Karpas-422 (cell line): ENCODE measurements at places on chromosomes 2 and 18. TPM values are rescaled to one million over a fixed set of nuclear protein-coding genes. Genes with fewer than 3 reads are reported as not detected.
A peak's percentile ranks its signal among the peaks of the same experiment; 100 is the strongest.

The GCA gene
- total RNA-seq = 0.11 TPM in 1 of 2 replicates, not detected in the other

The PLCD4 gene
- 0.43 TPM in 1 of 2 replicates, not detected in the other for total RNA-seq

The LCT gene
- total RNA-seq = 0.14 and 0.19 TPM in 2 replicates

The SP110 gene
- 30.8 and 60.6 TPM in 2 replicates for total RNA-seq

The PRKAG3 gene
- total RNA-seq = not detected in 2 replicates

The HOXD1 gene
- not detected in 2 replicates for total RNA-seq

- H3K27ac ChIP-seq = no peak overlapping the region
- peak; percentile 78 for DNase-seq
- H3K4me1 ChIP-seq = peaks cover 21% of the 10 kb centered on the region
- H3K4me3 ChIP-seq = peak overlapping the region; percentile 15
- no peaks in the 10 kb centered on the region for H3K36me3 ChIP-seq
- H3K27me3 ChIP-seq = no peaks in the 10 kb centered on the region
These were observed 399.3 kb downstream of the LRATD1 start for GRCh38 chr2:15031745-15032240.

GRCh38 chr2:74708296-74708695 lies 54.2 kb downstream of the SEMA4F start:
- DNase-seq = no peak
- no peaks in the 10 kb centered on the region for H3K27me3 ChIP-seq
- no peaks in the 10 kb centered on the region for H3K36me3 ChIP-seq
- H3K27ac ChIP-seq = no peak overlapping the region
- no peaks in the 10 kb centered on the region for H3K4me1 ChIP-seq

GRCh38 chr2:15874321-15874720 lies 66.0 kb upstream of the MYCN start:
- no peaks in the 10 kb centered on the region for H3K36me3 ChIP-seq
- DNase-seq = no peak
- H3K4me3 ChIP-seq = no peak overlapping the region
- no peaks in the 10 kb centered on the region for H3K27me3 ChIP-seq
- H3K27ac ChIP-seq = no peak overlapping the region
- H3K4me1 ChIP-seq = no peaks in the 10 kb centered on the region

GRCh38 chr2:202158796-202159195 lies 79.6 kb downstream of the SUMO1 start:
- H3K36me3 ChIP-seq = no peaks in the 10 kb centered on the region
- no peak overlapping the region for H3K27ac ChIP-seq
- no peak overlapping the region for H3K4me3 ChIP-seq
- H3K27me3 ChIP-seq = no peaks in the 10 kb centered on the region

DNA sequence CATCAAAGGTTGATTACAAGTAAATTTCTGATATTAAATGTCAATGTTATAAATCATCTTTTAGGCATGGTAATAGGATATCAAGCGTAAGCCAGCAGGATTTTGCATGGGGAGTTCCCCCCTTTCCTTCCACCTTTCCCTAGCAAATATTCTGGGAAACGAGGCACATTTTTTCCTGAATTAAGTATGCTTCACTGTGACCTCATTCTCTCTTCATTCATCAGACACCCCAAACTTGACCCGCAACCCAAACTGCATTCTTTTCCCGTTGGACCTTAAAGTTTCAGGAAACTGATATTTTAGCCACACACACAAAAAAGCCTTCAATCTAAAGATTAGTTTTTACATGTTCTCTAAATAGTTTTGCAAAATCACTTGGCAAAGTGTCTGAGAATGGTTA lies 214.5 kb upstream of the CTAGE1 start:
- H3K4me1 ChIP-seq = no peaks in the 10 kb centered on the region
- H3K27me3 ChIP-seq = no peaks in the 10 kb centered on the region
- no peaks in the 10 kb centered on the region for H3K36me3 ChIP-seq
- no peak for DNase-seq
- no peak overlapping the region for H3K27ac ChIP-seq
- H3K4me3 ChIP-seq = no peak overlapping the region

- no peak for DNase-seq
- no peak overlapping the region for H3K27ac ChIP-seq
- H3K27me3 ChIP-seq = no peaks in the 10 kb centered on the region
- no peaks in the 10 kb centered on the region for H3K36me3 ChIP-seq
- H3K4me3 ChIP-seq = no peak overlapping the region
These were observed 69.1 kb upstream of the CTDP1 start for GRCh38 chr18:79610461-79611039.

GRCh38 chr2:216911008-216911407 lies 51.1 kb upstream of the TNP1 start:
- DNase-seq = no peak
- no peaks in the 10 kb centered on the region for H3K27me3 ChIP-seq
- no peak overlapping the region for H3K27ac ChIP-seq
- H3K4me3 ChIP-seq = no peak overlapping the region
- H3K4me1 ChIP-seq = no peaks in the 10 kb centered on the region
- no peaks in the 10 kb centered on the region for H3K36me3 ChIP-seq

DNA sequence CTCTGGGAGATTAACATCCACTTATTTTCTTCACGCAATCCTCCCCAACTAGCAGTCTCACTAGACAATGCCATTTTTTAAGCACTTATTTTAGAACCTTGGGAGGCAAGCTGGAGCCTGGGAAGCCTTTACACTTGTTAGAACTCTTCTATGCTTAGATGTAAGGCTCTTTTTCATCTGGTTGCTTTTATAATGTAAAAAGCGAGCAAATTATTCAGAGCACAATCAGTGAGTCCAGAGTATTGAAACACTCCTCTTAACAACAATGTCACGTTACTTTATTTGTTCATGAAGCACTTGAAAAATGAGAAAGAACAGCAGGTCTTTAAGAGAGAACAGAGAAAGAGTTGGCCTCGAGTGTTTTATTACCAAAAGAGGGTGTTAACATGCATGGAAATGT lies 84.1 kb upstream of the SLC8A1 start:
- no peak overlapping the region for H3K4me3 ChIP-seq
- DNase-seq = no peak
- H3K27ac ChIP-seq = no peak overlapping the region
- H3K4me1 ChIP-seq = no peaks in the 10 kb centered on the region
